ENCODE measurements at places on chromosomes 2 and 18.

DNA sequence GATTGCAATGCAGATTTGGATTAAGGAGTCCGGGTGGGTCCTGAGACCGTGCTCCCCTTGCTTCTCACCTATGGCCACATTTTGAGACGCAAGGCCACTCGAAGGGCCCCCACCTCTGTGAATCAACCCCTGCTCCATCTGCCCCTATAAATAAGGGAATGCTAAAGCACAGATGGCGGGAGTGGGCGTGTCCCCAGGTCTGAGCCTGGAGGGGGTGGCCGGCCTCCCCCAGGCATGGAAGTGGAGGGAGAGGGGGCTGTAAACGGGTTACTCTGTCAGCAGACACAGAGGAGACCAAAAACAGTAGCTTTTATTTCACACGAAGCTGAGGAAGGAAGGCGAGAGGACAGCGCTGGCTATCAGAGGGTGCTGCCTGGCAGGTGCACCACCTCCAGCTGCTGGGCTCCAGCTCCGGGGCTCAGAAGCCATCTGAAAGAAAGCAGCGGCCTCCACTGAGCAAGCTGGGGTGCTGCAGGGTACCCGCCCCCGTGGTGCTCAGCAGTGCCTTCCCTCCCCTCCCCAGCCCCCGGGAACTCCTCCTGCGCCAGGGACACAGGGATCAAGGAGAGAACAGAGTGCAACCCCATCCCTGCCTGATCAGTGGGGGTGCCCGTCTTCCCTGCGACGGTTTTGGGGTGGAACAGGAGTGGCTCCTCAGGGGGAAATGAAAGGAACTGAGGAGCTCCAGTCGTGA is 56.7 kb upstream of the RAB6C start:
- no peak for DNase-seq

DNA sequence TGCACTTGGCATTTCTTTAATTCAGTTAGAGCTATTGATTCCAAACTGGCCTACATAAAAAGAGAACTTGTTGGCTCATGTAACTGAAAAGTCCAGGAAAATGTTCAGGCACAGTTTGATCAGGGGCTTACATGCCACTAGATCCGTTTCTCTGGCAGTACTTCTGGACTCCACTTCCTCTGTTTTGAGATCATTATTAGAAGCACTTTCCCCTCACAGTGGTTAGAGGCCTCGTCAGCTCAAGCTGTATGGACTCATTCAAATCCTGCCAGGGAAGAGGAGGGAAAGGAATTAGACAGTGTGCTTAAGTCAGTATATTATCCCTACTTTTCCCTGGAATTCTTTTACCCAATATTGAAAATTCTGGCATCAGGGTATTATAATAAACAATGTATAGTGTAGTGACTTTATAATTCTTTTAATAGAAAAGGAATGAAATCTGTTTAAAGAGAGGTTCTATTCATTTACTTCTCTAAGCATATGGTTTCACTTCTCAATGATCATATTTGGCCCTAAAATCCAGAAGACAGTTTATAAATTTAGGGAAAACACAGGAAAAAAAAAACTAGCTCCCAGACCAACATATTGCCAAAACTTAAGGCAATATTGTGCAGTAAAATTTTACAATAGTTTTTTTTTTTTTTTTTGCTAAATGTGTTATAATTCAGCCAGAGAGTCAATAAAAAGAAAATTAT is 92.0 kb downstream of the ARMC9 start:
- no peak for DNase-seq

DNA sequence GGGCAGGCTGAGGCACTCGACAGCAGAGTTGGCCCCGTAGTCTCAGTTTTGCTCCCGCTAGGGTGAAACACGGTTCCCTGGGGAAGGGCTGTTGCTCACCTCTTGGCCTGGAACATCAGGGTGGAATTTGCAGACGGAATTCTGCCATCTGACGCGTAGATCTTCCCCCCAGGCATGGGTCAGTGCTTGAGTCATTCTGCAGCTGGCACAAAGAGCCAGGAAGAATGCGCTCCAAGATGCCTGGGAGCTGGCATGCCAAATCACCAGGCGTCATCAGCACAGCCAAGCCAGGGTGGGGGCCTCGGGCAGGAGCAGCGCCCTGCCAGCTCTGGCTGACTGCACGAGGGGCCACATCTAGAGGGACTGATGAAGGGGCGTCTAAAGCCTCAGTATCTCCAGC is 42.7 kb downstream of the ODC1 start:
- peak; percentile 95 for DNase-seq

DNA sequence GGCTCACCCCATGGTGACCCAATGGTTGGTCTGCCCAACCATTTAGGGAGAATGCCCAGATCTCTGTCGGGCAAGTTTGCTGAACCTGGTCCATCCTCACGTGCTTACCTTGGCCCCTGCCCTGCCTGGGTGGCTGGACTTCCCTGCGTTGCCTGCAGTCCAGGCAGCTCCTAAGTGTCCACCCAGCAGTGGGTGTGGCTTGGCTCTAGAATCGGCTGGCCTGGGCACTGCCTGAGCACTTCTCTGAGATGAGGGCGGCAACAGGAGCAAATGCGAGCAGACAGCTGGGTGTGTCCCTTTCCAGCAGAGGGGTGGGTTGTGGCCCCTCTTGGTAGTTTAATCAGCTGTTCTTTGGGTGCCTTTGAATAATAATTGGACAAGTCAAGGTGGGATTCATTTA is 11.3 kb downstream of the PCARE start:
- DNase-seq: no peak

DNA sequence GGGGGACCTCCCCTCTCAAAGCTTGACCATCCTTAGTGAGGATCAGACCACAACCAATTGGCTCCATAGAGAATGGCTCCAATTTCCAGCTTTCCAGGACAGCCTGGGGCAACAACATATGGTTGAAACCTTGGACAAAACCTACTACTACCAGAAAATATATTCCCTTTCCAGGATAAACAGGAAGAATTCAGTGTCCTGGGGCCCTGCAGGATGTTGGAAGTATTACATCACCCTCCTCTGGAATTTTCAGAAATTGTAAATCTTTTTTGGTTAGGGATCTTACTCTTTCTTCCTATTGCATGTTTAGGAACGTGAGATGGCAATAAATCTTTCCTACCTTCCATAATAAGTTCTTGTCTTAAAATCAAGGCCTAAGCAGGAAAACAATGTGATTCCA is 158.9 kb upstream of the MEIS1 start:
- no peak for DNase-seq

- no peak for DNase-seq
These were observed 5.8 kb upstream of the MEIS1 start for GRCh38 chr2:66428986-66429612.

DNA sequence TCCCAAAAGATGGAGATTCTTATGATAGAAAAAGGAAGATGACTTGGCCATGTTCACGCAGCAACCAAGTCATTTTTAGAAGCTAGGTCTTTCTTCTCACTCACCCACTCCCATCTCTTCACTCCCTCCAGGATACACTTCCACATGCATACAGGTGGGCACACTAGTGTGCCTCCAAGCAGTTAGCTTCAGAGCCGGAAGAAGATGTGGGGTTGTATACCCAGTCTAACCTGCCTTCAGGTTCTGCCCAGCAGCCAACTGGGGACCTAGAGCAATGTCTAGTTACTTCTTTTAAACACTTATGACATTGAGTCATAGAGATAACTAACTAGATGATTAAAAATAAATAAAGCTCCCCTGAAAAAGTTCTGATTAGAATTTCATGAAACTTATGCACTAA is 21.8 kb upstream of the TANK start:
- DNase-seq: no peak

GRCh38 chr2:32768387-32769174 is 140.7 kb downstream of the TTC27 start:
- no peak for DNase-seq

- no peak for DNase-seq
These were observed 60.4 kb downstream of the FAM117B start for GRCh38 chr2:202695166-202695565.
